ENCODE measurements at places on chromosomes 12 and 14.

DNA sequence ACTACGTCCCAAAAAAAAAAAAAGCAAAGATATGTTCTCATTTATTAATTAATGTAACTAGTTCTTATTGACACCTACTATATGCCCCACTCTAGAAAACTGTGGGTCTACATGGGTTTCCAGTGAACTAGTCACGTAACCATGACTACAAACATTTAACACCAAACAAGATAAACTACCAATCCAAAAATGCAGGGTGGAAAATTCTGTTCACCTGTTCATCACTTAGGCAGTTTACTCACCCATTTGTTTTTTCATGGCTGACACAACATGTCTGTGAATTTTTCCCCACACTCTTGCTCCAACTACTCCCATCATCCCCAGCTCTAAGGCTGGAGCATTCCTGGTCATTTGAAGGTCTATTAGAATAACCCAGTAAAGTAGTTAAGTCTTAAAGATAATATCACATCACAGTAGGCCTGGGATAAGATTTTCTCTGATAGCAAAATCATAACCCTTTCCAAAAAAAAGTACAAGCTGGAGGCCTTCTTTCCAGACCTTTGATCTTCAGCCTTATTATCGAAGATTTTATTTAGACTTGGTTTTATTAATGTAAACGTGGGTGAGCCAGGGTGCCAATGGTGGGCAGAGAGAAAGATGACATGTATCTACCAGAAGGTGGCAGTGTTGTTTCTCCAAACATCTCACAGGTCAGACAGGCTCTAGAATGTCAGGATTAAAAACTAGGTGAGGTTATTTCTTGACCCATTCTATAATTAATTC is 61.6 kb upstream of the DAAM1 start:
- peak; percentile 43 for DNase-seq

DNA sequence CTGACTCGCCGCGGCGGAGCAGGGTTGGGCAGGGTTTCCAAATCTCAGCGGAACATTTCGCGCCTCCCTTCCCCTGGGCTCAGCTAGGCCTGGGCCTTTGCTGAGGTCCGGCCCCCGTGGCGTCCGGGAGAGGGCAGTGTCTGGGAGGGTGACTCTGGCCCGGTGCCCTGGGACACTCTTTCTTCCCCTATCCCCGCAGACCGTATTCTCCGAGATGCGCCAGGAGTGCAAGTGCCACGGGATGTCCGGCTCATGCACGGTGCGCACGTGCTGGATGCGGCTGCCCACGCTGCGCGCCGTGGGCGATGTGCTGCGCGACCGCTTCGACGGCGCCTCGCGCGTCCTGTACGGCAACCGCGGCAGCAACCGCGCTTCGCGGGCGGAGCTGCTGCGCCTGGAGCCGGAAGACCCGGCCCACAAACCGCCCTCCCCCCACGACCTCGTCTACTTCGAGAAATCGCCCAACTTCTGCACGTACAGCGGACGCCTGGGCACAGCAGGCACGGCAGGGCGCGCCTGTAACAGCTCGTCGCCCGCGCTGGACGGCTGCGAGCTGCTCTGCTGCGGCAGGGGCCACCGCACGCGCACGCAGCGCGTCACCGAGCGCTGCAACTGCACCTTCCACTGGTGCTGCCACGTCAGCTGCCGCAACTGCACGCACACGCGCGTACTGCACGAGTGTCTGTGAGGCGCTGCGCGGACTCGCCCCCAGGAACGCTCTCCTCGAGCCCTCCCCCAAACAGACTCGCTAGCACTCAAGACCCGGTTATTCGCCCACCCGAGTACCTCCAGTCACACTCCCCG is 3.0 kb downstream of the WNT1 start:
- peak; percentile 60 for DNase-seq

GRCh38 chr12:113097716-113098440 is 37.7 kb downstream of the RASAL1 start:
- DNase-seq: no peak

GRCh38 chr12:18345021-18345735 is 83.9 kb downstream of the PIK3C2G start:
- no peak for DNase-seq

- no peak for DNase-seq
These were observed 83.8 kb upstream of the HOXC13 start for GRCh38 chr12:53854701-53855316.

- no peak for DNase-seq
These were observed 110.1 kb downstream of the TMEM117 start for GRCh38 chr12:43945983-43946382.

Measured in Jurkat, Clone E6-1 (cell line).